Activated T-cell treated with anti-CD3 and anti-CD28 coated beads, Interleukin-2, amount 50 U/mL, for 4 hours (primary cell): ENCODE measurements at places on chromosomes 4 and X. TPM values are rescaled to one million over a fixed set of nuclear protein-coding genes. Genes with fewer than 3 reads are reported as not detected.

- peak; percentile 52 for DNase-seq
Observed at GRCh38 chrX:16892504-16893362, 22.6 kb upstream of the RBBP7 start.

DNA sequence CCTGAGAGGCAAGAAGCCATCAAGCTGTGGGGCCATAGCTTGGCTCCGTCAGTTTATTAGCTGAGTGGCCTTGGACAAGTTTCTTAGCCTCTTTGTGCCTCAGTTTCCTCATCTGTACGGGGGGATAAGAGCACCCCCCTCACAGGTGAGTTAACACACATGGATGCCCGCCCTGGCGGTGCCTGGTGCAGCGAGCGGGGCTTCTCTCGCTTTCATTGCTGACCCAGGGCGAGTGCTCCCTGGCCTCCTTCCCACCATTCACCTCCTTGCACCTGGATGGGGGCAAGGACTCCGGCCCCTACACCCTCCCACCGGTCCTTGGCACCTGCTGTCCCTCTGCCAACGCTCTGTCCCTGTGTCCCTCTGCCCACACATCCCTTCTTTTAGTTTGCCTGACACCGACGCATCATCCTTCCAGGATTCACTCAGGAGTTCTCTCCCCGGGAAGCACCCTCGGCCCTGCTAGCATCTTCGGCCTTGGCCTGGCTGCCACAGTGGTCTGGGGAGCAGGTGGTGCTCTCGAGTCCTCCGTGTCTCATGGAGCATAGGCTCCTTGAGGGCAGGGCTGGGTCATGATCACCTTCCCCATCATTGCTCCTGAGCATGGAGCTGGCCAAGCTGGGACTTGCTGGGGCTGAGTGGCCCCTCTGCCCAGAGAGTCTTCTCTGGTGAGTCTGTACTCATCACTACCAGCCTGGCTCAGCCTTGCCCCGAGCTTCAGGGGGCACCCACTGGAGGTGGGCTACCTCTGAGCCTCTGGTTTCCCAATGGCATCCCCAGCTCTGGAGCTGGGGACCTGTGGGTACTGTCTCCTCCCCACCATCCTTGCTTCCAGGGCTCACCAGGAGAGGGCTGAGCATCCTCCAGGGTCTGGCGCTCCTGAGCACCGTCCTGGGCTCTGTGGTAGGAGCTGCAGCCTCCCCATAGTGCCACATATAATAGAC lies 53.8 kb upstream of the SORCS2 start:
- no peak for DNase-seq

- DNase-seq: no peak
Observed at GRCh38 chr4:41572956-41573355, 35.0 kb downstream of the LIMCH1 start.

GRCh38 chr4:174292473-174292872 lies 8.8 kb downstream of the CEP44 start:
- no peak for DNase-seq

GRCh38 chrX:109274806-109275205 lies 207.1 kb downstream of the GUCY2F start:
- DNase-seq: no peak

GRCh38 chr4:176614793-176615192 lies 177.9 kb downstream of the VEGFC start:
- DNase-seq: no peak

- DNase-seq: peak; percentile 63
Observed at GRCh38 chr4:10115797-10116568, 616 bp downstream of the WDR1 start.

DNA sequence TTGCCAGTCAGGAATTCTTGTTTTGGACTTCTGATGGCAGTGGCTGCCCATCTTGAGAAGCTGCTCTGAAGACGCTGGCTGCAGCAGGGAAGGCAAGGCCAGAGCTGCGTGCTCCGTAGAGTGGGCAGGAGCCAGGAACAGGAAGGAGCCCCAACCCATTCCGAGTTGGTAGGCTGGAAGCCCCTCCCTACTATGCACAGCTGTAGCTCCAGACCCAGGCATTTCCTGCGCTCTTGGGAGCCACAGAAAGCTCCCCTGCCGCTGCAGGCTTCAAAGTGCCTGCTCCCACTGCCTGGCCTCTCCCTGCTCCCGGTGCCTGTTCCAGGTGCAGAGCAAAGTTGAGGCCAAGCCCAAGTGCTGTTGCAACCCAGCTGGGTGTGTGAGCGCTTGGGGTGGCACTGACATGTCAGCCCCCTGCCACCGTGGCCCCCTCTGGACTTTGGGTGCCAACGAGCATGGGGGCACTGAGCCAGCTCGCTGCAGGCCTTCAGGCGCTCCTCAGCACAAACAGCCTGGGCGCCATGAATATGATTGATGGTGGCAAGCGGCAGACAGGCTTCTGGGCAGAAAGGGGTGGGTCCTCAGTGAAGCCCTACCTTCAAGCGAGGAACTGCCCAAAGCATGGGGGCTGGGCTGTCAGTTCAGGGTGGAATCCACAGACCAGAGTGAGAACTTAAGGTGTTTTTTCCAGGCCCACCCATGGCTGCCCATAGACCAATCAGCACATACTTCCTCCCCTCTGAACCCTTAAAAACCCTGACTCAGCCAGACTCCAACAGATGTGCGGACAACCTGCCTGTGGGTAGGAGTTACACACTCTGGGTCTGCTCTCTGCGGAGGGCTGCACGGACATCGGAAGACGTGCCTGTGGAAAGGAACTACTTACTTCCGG lies 677.2 kb upstream of the INTU start:
- DNase-seq: no peak

DNA sequence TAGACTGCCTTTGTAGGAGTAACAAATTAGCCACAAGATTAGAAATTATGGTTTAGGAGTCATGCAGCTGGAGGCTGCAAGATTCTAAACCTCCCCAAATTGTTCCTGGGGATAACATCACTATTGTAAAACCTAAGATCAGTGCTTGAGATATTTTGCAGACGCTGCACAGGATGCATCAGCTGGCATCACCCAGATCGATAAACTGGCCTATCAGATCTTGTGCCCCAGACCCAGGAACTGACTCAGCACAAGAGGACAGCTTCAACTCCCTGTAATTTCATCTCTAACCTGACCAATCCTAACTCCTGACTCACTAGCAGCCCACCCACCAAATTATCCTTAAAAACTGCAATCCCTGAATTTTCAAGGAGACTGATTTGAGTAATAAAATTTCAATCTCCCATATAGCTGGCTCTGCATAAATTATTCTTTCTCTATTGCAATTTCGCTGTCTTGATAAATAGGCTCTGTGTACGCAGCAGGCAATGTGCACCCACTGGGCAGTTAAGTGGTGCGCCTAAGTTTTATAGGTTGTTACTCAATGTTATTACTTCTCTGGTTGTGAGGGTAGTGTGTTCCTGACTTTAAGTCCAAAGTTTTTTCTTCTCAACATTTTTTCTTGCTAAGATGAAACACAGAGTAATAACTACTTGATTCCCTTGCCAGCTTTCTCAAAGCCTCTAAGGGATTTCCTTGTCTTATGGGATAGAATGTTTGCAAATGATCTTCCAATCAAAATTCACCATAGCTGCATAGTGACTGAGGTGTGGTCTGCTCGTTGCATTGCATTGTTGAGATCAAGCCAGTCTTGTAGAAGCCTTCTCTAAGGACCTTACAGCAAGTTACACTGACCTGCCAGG lies 312.3 kb upstream of the DKK2 start:
- no peak for DNase-seq

DNA sequence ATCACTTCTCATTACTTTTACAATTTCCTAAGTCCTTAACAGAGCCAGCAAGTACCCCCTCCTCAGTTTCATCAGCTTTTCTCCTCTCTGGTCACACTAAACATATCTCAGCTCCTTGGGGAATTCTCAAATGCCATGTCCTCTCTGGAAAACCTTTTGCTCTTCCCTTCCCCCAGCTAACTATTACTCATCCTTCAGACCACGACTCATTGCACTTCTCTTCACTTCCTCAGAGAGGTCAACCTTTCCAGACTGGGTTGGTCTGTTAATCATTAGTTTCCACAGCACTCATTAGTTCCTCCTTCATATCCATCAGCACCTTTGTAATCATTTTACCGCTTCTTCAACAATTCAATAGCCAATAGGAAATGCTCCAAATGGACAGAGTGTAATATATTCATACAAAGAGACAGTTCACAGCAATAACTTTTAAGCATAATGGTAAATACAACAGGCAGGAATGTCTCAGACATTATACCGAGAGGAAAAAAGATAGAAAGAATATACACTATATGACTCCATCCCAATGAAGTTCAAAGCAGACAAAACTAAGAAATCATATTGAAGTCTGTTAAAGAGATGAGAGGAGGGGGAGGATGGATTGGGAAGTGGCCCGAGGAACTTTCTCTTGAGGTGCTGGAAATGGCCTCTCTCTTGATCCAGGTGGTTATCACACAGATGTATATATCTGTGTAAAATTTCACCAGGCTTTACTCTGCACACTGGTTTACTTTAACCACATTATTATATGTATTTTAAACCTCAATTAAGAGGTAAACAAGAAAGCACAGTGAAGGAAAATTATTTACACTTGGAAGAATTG lies 39.6 kb downstream of the DDX60L start:
- no peak for DNase-seq

GRCh38 chrX:7462110-7462509 lies 314.2 kb upstream of the PUDP start:
- no peak for DNase-seq

- no peak for DNase-seq
Observed at GRCh38 chrX:128754130-128754529, 701.9 kb upstream of the ACTRT1 start.

GRCh38 chrX:107565931-107566603 lies 62.2 kb upstream of the PRPS1 start:
- DNase-seq: no peak

DNA sequence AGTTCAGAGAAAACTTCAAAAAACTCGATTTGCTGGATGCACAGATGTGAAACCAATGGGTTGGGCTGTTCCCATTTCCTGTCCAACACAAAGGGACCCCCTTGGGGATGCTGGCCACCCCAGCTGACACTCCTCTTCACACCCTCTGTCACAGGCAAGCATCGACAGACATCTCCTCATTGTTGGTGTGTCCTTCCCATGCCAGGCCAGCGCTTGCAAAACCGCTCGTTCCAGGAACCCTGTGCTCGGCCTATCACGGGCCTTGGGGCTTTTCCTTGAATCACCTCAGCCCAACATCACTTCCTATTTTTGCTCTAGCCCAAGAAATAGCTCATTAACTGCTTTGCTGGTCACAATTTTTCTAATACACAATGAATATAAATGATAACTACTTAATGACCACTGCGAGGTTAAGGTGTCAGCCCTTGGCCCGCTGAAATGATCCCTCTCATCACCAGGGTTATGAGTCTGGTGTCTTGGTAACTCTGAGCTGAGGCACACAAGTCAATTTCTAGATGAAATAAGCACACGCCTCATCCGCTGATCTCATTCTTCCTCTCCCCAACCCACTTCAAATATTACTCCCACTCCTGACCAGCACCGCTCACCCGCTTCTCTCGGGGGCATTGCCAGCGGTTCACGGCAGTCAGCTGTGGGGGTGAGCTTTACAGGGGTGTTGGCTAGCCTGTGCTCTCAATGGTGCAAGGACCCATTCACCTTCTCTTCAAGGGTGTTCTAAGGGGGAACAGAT lies 32.3 kb downstream of the BCOR start:
- DNase-seq: peak; percentile 28

DNA sequence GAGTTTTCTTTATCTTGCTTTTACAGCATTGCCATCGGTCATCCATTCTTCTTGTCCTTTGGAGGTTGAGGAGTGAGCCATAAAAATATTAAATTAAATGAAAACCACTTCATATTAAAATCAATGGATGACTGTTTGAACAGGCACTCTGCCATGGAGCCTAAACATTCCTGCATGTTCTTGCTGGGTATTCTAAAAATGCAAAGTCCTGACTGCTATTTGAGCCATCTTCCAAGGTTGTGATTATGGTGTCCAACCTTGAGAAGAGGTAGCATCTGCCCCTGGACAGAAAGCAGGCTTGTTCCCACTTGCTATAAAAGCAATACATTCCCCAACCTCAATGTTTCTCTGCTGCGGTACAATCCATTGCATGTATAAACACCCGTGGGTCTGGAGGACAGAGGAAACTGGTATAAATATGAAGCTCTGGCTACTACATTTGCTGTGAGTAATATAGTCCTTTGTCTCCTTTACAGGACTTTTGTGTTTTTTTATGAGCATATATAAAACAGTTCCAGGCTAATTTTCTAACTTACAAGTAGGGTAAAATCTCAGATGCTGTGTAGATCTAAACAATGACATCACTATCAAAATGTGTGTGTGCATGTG lies 70.9 kb upstream of the FAT4 start:
- no peak for DNase-seq

GRCh38 chrX:131298846-131299245 lies 9.7 kb upstream of the IGSF1 start:
- no peak for DNase-seq

DNA sequence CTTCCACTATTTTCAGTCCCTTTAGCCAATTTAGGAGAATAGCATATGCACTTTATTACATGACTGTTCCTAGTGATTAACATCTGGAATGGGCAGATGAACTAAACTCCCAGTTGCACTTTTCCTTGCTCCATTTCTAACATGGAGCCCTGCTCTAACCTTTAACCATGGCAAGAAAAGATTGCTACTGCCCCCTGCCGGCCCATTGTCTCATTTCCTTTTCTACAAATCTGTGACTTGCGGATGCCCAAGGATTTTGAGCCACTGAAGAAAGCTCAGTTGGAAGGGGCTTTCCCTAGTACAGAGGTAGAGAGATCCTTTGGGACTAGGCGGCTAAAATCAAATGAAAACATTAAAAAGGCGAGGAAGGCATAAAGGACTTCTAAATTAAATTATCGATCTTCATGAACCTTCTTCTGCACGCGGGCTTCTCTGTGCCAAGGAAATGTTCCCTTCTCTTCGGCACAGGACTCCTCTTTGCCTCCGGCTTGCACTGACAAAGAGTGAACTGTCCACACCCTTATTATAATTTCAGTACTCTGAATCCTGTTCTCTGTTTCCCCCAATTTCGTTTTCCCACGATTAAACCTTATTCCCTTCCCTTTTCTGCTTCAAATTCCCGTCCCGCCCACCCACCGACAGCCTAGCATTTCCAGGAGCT lies 577 bp upstream of the GLRA2 start:
- DNase-seq: peak; percentile 19

DNA sequence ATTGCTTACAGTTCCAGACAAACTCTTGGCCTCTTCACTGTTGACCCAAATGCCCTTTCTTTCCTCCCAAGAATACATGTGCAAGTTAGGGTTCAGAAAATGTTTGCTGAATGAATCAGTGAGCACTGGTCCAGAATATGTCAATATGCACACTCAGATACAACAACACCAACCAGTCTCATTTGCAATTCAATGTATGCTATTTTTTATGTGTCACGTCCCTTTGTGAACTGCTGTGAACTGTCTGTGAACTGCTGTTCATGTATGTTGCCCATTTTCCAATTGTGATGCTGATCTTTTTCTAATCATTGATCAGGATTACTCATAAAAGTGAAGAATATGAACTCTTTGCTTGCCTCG lies 17.8 kb downstream of the GAB3 start:
- no peak for DNase-seq

NDP gene
- total RNA-seq: not detected

SGCB gene
- total RNA-seq: 9.2 TPM
